ENCODE measurements at places on chromosomes 3 and 15.

- DNase-seq = no peak
Observed at GRCh38 chr3:175207361-175207760, 348.2 kb downstream of the NAALADL2 start.

DNA sequence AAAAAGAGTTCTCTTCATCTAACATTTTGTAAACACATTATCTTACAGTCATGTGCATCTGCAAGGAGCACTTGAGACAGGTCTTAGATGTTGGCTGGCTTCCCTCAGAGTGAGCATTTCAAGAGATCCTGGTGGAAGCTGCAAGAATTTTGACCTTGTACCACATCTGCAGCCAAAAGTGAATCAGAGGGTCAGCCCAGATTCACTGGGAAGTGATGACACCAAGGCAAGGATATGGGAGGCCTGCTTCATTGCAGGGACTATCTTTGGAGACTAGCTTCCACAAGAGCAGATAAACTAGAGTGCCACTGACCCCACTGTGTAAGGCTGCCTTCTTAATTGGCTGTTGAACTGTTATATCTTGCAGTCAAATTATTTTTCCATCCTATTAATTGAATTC, 21.3 kb upstream of the GADL1 start:
- DNase-seq = no peak

GRCh38 chr15:63879995-63880394, 46.2 kb upstream of the HERC1 start:
- DNase-seq = no peak

DNA sequence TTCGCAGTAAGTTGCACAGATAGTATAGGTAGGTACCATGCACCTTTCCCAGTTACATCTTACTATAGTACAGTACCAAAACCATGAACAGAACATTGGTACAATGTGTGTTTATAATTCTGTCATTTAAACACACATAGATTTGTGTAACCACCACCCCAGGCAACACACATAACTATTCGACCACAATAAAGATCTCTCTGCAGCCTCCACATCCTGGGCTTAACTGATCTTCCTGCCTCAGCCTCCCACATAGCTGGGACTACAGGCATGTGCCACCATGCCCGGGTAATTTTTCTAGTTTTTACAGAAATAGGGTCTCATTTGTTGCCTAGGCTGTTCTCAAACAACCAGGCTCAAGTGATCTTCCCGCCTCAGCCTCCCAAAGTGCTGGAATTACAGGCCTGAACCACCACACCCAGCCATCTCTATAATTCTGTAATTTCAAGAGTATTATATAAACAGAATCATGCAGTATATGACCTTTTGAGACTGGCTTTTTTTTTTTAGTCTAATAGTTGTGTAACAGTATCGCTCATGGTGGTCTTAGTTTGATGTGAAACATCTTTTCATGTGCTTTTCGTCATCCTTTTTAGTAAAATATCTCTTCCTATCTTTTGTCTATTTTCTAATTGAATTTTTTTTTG, 13.3 kb upstream of the TMF1 start:
- no peak for DNase-seq

- DNase-seq = no peak
Observed at GRCh38 chr15:26504009-26504408, 268.9 kb downstream of the GABRB3 start.

DNA sequence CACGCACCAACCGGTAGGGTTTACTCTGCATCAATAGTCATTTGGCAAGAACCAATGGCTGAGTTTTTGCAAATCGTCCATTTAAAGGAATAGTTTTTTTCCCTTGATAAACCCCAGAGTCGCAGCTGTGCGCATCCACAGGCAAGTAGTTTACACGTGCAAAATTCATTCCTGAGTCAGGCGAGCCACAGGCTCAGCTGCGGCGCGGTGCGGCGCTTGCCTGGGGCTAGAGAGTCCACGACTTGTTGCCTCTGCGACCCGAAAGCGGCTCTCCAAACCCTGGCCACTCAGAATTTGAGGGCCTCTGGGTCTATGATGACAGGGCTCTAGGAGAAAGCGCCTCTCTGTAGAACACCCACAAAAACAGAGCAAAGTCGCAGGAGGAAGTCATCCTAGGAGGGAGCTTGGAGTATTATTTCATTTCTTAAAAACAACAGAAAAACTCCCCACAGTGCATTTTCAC, 36.7 kb downstream of the ZIC4 start:
- DNase-seq = no peak

DNA sequence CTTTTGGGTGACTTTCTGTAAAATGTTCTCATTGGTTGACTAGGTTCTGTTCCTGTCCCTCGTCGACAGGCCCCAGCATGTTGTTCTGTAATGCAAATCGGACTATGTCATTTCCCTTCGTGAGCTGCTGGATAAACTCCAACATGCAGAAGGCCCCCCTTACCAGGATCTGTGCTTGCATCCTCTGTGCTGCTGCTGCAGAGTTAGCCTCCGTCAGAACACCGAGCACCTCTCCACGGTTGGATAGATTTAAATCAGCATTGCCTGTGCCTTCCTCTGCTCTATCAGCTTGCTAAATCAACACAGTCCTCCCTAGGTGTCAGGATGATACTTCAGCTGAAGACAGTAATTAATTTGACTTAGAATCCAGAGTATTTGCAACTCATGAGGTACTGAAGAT, 12.7 kb upstream of the MINDY4B start:
- DNase-seq = no peak

DNA sequence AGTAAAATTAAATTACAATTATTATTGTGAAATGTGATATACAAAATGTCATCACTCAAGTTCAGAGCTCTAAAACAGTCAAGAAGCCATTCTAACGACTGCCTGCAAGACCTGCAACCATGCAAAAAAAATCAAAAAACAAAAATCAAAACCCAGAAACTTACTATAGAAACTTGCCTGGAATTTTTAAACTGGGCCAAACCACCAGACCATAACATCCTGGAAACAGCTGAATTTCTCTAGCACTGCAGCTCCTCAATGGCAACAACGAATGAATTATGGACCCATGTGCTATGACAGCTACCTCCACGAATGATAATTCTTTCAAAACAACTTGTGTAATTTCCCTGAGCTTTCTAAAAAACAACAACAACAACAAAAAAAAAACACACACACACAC, 130.0 kb upstream of the KCNMB2 start:
- DNase-seq = no peak

DNA sequence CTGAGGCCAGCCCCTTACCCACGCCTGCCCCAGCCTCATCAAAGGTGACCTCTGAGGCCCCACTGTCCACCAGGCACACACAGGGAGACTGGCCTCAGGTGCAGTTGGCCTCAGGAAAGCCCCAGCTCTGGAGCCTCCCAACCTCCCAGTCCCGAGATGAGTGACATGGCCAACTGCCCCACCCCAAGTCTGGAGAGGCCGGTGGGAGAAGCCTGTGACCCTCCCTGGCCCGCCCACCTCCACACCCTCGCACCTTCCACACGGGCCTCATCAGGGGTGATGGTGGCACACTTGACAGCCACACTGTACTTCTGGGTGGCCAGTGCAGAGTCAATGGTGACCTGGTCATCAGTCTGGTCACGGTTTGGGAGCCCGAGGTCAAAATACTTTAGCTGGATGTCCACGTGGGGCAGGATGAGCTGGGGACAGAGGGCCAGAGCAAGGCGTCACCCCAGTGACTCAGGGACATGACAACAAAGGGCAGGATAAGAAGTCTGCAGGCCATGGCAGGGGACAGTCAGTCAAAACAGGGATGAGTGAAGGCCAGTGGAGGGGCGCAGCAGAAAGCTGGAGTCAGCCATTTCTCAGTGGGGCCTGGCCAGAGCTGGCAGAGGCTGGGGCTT, 11.9 kb downstream of the IDH2 start:
- no peak for DNase-seq

- DNase-seq = no peak
Observed at GRCh38 chr3:111481551-111481950, 60.4 kb upstream of the CD96 start.

DNA sequence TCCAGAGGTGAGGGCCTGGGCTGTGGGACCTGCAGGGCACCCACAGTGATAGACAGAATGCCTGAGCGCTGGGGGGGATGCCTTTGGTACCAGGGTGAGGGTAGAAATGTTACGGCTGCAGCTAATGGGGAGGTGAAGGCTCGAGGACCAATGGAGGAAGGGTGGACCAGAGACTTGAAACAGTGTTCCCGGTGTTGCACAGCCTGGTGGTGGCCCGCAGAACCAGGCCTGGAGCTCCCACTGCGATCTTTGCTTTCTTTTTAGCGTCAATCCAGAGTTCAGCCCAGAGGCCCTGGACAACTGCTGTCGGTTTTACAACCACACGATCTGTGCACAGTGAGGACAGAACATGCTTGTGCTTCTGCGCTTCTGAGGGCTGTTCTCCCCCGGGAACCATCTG, 36.8 kb upstream of the PDE8A start:
- DNase-seq = no peak

DNA sequence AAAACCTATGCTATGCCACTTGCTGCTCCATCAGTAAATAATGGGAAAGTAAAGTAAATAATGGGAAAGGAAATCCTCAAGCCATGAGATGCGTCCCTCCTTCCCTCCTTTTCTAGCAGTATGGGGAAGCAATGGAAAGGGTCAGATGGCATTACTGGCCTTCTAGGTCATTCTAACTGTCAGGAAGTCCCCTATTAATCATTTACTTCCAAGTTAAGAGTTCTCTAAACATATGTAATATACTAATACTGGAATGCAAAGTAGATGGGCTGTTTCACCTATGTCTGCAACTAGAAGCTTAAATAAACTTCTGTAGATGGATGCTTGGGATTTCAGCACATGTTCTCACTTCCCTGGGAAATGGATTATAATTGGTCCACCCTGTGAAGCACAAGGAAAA, 55.9 kb downstream of the MDFIC2 start:
- no peak for DNase-seq

- DNase-seq = no peak
Observed at GRCh38 chr3:114331007-114331406, 37.2 kb downstream of the TIGIT start.

- no peak for DNase-seq
Observed at GRCh38 chr3:28727307-28727706, 378.7 kb upstream of the AZI2 start.

DNA sequence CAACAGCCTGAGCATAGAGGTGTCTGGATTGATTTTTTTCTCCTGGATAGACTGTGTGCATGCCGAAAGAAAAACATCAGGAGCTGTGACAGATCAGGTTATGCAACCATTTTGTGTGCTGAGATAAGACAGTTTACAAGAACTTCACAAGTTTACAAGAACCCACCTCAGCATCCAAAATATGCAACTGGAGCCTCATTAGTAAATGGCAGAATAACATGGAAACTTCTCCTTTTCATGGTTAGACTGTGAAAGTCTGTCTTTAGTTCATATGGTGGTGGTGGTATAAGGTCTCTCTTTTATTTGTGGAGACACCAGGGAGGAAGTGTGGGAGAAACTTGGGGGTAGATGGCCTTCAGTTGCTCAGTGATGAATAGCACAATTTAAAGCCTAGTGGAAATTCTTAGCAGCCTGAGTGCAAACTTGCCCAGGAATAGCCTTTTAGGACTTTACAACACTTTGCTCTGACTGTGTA, 3.7 kb upstream of the ZNF609 start:
- DNase-seq = no peak

- DNase-seq = no peak
Observed at GRCh38 chr3:43081796-43082195, 24.1 kb downstream of the POMGNT2 start.

DNA sequence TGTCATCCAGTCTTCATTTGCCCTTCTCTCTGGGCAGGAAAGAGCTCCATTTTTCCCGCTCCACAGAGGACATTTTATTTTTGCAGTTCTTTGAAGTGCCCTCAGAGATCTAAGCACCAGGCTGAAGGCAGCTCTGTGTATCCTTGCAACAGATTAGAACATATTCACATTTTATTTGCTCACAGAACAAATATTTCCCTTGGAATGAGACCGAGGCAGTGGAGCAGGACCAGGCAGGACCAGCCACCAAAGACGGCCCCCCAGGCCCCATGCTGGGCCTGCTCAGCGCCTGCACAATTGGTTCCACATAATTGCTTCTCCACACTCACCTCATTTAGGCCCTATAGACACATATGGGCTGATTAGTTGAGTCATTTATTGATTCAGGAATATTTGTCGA, 15.7 kb upstream of the ETV5 start:
- DNase-seq = no peak

DNA sequence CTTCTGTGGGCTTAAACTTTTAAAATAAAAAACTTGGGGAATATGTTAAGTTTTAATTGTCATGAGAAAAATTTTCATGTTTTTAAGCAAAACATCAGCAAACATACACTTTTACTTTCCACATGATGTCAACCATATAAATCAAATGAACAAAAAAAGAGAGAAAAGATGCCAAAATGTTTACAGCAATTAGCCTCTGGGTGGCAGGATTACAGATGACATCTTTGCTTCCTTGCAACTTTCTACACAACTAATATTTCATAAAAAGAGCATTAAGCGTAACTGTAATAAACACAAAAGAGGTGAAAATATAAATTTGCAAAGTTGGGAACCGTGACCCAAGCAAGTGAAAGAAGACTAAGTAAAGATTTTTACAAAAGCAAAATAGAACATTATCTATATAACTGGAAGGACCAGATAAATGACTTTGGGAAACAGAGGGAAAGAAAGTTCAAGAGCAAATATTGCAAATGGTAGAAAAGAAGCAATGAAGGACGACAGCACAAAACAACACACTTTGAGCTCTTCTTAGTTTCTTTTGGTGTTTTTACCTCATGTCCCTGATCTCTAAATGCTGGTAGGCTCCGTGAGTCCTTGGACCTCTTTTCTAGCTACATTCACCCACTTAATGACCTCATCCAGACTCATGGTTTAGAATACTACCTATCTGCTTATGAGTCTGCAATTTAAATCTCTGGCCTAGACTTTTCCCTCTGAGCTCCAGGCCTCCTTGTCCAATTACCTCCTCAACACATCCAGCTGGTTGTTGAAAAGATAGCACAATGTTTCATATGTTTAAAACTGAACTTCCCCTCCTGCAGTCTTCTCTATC, 9.4 kb downstream of the TP53BP1 start:
- DNase-seq = no peak

- no peak for DNase-seq
Observed at GRCh38 chr3:158762701-158763100, 30.4 kb upstream of the RARRES1 start.

DNA sequence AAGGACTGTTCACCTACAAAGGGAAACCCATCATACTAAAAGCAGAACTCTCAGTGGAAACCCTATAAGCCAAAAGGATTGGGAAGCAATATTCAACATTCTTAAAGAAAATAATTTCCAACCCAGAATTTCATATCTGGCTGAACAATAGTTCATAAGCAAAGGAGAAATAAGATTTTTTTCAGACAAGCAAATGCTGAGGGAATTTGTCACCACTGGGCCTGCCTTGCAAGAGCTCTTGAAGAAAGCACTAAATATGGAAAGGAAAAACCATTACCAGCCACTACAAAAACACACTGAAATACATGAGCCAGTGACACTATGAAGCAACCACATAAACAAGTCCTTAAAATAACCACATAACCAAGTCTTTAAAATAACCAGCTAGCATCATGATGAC, 28.9 kb upstream of the DCBLD2 start:
- DNase-seq = no peak

DNA sequence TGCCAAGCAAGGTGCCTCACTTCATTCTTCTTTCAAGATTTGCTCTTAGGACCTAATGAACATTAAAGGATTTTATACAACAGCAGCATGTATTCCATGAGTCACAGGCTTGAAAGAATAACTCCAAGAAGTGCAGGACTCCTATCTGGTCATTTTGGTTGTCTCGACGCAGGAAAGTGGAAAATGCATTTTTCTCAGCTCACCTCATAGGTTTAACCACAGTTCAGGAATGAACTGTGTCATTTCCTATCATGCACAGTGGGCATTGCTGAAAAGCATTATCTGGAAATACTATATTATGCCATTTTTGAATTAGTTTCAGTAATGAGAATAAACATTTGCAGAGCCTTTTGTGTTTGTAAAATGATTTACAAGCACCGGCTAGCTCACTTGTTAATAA, 98.7 kb upstream of the BFSP2 start:
- no peak for DNase-seq

All from uterus (tissue), 4 donors.